ENCODE measurements at places on chromosomes 7 and 10. TPM values are rescaled to one million over a fixed set of nuclear protein-coding genes. Genes with fewer than 3 reads are reported as not detected.

The CALML3 gene
- not detected for total RNA-seq

The GDF2 gene
- total RNA-seq: not detected

GRCh38 chr10:99540306-99540656, 7.5 kb downstream of the NKX2-3 start:
- no peak for DNase-seq

- DNase-seq: no peak
Measured at GRCh38 chr10:15426115-15426514, 55.0 kb upstream of the FAM171A1 start.

GRCh38 chr10:33478089-33478674, 143.7 kb upstream of the NRP1 start:
- DNase-seq: no peak

DNA sequence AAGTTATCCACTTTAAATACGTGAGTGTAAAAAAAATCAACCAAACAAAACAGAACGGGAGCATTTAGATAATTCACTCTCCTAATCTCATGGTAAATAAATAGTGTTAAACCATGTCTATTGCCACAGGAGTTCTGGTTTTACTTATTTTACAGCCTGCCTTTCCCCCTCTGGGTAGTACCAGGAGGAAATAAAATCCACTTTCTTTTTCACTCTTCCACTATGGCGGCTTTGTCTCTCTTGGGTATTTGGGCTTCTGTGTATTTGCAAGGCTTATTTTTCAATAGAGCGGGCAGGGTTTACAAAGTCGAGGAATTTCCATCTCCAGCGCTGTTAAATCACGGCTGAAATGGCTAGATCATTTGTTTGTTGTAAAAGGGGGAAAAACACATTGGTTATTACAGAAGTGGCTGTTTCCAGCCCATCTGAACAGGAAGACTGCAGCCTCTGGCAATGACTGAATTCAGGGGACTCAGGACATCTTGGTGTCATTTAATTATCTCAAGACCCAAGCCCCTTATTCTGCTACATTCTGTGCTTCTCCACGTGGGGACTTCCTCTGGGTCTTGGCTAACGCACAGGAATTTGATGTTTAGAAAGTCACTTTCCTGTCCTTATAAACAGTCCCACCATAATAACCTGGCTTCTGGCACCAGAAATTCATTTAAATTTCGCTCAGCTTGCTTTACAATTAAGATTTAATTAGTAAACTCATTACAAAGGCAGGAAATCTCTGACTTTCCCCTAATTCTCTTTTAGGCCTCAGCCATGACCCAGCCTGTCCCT, 323.9 kb downstream of the GATA3 start:
- no peak for DNase-seq

GRCh38 chr10:130807721-130808120, 503.8 kb downstream of the TCERG1L start:
- DNase-seq: no peak

DNA sequence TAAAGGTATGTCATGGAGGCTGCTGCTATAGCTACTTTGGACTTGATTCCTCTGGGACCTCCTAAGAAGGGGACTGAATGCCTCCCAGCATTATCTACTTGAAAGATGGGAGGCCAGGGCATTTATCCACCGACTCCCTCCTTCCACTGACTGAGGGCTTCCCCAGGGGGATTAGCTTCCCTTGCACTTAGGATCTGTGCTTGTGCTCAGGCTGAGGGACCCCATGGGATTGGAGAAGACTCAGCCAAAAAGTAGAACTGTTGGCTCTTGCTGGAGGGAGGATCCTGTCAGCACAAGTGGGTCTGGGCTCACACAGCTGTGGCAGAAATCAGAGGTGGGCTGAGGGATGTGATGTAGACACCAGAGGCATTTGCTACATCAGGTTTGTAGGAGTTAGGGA, 81.5 kb upstream of the SYPL1 start:
- no peak for DNase-seq

DNA sequence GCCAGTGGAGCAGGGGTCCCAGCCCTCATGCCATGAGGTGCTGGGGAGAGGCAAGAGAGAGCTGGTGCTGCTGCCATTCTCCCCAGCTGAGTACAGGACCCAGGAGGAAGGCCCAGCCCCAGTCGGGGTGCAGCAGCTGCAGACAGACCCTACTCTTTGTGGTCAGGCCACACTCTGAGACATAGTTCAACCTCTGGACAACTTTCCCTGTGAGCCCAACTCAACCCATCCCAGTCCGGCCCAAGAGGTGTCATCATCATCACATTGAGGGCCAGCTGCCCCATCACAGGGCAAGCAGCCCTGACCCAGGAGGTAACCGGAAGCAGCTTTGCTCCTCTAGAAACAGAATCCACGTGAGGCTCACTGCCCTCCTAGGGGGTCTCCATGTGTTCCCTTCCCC, 133.8 kb upstream of the KCNMA1 start:
- no peak for DNase-seq
